ENCODE measurements at places on chromosomes 6 and 20.
A peak's percentile ranks its signal among the peaks of the same experiment; 100 is the strongest.

GRCh38 chr6:36751091-36751490 lies 53.5 kb downstream of the RAB44 start:
- no peak for DNase-seq

GRCh38 chr6:165952514-165952913 lies 215.1 kb downstream of the TBXT start:
- no peak for DNase-seq

- peak; percentile 91 for DNase-seq
Measured at GRCh38 chr6:43823879-43824702, 54.1 kb downstream of the VEGFA start.

- DNase-seq = no peak
Measured at GRCh38 chr6:114437235-114437634, 94.4 kb upstream of the HS3ST5 start.

GRCh38 chr6:3616565-3617176 lies 134.8 kb downstream of the PXDC1 start:
- DNase-seq = no peak

DNA sequence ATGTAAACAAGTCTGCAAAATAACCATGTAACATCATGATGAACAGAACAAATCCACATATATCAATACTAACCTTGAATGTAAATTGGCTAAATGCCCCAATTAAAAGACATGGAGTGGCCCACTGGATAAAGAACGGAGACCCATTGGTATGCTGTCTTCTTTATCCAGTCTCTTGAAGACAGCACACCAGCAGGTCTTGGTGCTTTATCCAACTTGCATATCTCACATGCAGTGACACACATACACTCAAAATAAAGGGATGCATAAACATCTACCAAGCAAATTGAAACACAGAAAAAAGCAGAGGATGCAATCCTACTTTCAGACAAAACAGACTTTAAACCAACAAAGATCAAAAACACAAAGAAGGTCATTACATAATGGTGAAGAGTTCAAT lies 30.3 kb upstream of the EPB41L2 start:
- DNase-seq = no peak

DNA sequence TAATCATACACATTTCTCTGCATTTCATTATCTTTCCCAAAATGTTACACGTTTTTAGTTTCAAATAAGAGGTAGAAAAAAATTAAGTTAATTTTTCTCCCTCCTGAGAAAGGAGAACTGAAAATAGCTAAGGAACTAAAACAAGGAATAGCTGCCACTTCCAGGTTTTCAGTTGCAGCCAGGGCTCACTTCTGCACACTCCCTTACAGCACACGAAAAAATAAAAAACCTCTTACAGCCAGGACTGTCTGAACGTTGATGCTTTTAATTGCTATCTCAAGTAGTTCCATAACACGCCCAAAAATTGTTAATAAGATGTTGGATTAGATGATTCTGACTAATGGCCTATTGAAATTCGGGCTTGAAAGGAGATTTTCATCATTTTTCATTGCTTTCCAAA lies 153.7 kb upstream of the THBS2 start:
- no peak for DNase-seq

DNA sequence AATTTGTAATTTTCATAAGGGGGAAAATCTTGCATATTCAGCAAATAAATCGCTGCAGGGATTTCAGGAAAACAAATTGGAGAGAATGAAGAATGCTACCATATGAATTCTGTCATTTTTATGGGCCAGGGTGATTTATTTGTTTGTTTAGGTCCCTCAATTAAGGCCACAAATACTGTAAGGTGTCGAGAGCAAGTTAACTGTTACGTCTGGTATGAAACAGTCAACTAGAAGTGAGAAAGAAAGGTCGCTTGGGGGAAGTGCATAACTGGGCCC lies 166.9 kb upstream of the TSHZ2 start:
- no peak for DNase-seq

GRCh38 chr20:460180-460579 lies 2.2 kb downstream of the TBC1D20 start:
- no peak for DNase-seq

DNA sequence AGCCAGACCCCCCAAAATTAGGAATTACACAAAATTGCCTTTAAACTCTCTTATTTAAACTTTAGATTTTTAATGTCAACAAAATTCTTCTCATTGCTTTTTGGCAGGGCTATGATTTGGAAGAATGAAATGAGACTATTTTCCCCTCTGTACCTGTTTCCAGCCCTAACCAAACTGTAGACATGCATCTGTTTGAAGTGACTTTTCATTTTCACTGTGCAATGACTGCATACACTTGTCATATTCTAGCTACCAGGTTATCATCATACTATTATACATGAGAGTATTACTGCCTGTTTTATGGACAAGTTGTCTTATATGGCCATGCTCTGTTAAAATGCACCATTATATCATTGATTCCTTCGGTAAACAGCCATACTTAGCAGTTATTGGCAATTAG lies 295.2 kb downstream of the TBC1D7 start:
- no peak for DNase-seq

DNA sequence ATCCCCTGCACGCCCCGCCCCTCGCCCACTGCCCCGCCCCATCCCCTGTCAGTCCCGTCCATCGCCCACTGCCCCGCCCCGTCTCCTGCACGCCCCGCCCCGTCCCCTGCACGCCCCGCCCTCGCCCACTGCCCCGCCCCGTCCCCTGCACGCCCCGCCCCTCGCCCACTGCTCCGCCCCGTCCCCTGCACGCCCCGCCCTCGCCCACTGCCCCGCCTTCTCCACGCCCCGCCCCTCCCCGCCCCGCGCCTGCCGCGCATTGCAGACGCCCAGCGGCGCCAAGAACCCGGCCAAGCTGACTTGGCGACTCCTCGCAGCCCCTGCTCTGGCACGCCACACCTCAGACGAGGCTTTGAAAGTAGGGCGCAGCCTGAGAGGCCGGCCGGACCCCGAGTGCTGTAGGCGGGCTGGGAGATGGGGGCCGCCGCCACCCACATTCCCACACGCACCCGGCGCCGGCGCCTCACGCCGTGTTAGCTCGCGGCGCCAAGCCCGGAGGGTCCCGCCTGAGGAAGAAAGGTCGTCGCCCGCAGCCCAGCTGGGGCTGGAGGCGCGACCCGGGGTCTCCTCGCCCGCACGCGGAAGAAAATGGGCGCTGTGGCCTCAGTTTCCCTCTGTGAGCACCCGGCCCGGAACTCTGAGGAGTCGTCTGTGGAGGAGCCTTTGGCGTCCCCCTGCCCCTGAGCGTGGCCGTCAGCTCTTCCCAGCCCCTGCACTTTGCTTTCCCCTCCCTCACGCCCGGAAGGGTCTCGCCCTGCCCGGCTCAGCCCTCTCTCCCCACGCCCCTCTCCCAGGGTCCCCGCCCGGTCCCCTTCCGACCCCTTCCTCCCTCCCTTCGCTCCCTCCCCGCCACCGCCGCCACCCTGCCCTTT lies at the start of gene RAD21L1:
Gene RAD21L1 (plus strand): TSS at position 262 of the 872 bp plus-strand sequence. CDS start 2,410 bp downstream, outside the sequence.
- peak; percentile 15 for DNase-seq

DNA sequence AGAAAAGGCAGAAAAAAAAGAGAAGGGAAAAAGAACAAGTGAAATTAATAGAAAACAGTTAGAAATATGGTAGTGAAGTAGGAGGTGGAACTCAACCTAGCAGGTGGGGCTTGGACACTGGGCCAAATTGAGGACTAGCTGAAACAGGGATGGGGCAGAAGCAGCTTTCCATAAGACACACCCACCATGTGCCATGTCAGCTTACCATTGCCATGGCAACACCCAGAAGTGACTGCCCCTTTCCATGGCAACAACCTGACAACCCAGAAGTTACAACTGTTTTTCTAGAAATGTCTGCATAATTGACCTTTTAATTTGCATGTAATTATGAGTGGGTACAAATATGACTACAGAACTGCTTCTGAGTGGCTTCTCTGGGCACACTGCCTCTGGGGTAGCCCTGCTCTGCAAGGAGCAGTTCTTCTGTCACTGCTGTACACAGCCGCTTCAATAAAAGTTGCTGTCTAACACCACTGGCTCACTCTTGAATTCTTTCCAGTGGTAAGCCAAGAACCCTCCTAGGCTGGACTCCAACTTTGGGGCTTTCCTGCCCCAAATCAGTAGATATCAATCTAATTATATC lies 35.9 kb upstream of the SLC24A3 start:
- no peak for DNase-seq

DNA sequence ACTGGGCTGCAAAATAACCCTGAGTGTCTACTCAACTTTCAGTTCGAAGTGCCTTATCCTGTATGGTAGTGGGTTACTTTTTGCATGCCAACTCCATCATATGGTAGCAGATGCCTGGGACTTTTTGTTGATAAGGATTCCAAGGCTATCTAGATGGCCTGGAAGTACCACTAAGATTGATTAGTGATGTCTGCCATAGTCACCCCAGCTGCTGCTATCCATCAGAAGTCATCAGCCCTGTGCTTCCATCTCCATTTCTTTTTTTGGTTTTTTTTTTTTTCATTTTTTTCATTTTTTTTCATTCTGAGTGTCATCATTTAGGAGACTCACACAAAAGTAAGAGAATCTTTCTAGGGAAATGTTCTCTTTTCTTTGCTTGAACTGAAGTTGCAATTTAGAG lies 217.4 kb upstream of the PLCB4 start:
- no peak for DNase-seq

DNA sequence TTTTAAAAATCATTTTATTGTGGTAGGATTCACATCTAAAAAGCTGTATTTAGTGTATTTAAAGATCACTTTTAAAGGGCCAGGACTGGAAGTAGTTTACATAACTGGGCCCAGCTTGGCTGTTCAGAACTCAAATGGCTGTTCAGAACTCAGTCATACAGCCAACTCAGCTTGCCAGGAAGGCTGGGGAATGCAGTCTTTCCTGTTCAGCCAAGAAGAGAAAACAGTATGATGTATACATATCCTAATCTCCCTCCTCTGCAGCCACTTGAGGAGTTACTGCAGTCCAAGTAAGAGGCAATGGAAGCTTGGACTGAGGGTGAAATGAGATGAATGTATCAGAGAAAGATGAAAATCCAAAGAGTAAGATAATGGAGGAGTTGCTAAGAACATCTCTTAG lies 24.6 kb downstream of the DSTN start:
- DNase-seq = no peak

DNA sequence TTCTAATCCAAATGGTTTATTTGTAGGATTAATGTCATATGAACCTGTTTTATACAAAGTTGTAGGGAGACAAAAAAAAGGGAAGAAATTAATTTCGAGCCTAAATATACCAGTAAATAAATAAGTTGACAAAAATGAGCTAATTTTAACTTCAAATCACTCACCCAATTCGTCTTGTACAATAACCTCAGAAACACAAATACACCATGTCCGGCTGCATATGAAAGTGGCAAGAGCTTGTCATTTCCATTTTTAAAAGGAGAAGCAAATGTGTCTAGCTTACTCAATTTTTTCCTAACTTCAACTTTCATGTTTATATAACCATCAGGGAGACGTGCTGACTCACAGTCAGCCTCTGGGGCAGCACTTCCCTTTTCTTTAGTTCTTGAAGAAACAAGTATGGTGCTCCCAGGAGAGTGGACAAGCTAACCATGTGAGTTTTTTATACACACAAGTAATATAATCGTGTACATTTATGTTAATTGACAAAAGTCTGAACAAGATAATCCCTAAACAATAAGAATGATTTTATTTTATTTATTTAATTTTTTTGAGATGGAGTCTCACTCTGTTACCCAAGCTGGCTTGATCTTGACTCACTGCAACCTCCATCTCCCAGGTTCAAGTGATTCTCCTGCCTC lies 55.5 kb upstream of the SGK1 start:
- DNase-seq = no peak

DNA sequence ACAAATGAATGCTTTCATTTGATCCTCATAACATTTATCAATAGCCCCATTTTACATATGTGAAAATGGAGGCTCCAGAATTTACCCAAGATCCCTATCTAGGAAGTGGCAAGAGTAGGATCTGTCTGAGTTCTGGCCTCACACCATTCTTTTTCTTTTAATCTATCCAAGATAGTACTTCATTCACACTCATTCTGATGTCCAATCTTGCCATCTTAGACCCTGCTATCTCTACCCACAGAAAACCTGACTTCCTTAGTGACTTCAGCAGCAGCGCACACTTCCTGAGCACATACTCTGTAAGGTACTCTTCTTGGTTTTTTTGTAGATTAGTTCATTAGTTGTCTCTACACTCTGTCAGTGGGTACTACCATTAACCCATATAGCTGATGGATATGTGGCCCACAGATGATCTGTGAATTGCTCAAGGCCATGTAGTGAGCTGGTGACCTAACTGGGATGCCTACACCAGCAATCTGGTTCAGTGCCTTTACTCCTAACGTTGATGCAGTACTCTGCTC lies 36.3 kb downstream of the COX4I2 start:
- DNase-seq = no peak

DNA sequence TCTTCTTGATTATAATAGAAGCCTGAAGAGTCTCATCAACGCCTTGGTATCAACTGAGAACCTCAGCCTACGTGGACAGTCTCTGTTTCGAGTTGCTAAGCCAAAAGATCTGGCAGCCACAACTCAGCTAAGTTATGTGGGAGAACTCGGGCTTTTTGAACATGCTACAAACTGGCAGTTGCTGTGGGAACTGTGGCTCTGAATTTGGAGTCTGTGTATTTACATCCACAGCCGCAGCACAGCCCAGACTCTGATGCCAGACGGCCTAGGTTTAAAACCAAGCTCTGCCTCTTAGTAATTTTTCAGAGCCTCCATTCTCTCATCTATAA lies 35.8 kb downstream of the RIPOR2 start:
- DNase-seq = no peak

- DNase-seq = no peak
Measured at GRCh38 chr20:13418263-13419229, 197.5 kb downstream of the ISM1 start.

DNA sequence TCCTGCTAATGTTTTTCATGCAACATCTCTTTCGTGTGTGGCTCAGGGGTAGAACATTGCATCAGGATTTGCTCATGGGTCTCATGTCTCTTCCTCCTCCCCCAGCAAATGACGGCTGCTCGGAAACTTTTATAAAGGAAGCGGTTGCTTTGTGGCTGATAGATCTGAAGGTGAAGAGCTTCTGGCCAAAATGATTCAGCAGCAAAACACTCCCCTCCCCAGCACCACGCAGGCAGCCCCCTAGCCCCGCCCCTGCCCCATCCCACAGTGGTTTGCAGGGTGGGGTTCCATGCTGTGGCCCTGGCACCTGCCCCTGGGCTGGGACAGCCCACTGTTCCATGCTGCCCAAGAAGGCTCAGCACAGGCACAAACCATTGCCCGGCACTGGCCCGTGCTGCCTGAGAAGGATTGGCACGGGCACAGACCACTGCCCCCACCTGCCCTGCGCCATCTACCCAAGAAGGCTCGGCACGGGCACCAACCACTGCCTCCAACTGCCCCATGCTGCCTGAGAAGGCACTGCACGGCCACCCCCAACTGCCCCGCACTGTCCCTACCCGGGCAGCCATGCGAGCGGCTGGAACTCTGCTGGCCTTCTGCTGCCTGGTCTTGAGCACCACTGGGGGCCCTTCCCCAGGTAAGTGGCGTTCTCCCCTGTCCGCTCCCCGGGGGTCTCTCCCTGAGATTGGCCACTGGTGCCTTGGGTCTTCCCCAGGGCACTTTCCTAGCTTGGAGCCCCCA lies at the start of gene CST7:
Gene CST7 (plus strand): TSS at position 331 of the 741 bp plus-strand sequence. CDS start 237 bp downstream, at position 568.
- DNase-seq = no peak

DNA sequence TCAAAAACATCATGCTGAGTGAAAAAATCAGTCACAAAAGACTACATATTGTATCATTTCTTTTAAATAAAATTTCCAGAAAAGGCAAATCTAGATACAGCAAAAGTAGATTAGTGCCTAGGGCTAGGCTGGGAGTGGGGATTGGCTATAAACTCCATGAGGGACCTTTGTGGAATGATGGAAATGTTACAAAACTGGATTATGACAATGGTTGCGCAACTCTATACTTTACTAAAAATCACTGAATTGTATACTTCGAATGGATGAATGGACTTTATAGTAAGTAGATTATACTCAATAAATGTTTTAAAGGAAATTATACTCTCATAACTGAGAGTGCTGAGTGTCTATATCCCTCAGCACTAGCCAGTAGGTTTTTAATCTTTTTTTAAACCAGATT lies 4.3 kb downstream of the HMGN3 start:
- DNase-seq = no peak

All from COR-L47 (cell line).